ENCODE measurements at places on chromosomes 11 and 22.

DNA sequence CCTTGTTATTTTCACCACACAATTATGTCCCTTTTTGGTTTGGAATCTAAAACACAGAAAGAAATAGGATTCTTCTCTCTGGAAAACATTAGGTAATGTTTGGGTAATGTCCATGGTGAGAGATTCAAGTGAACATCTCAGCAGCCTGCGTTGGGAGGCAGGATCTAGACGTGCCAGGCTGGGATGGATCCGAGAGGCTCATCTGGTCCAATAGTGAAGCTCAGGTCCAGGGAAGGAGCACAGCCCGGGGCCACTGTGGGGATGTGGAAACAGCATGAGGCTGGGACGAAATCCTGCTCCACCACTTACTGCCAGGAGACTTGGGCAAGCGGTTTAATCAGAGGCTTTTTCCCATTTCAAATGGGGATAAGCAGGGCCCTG, 109.9 kb downstream of the CSNK2A3 start:
- DNase-seq, result no peak

- no peak for DNase-seq
Observed at GRCh38 chr11:77379253-77379652, 77.8 kb upstream of the GDPD4 start.

DNA sequence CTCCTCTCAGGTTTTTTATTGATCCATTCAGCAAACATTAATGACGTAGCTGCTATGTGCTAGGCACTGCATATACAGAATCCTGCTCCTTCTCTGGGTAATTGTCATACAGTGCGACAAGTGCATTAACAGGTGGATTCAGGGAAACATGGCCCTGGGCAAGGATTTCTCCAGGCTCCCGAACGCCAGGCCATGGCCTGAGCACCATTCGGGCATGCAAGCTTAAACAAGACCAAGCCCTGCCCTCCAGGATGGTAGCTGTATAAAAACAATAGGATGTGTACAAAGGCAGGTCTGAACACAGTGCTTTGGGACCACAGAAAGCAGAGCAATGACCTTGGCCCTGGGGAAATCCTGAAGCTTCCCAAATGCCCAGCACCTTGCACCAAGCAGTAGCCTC, 9.1 kb upstream of the SYT7 start:
- no peak for DNase-seq

- no peak for DNase-seq
Observed at GRCh38 chr11:119722281-119722794, 6.7 kb downstream of the NECTIN1 start.

- no peak for DNase-seq
Observed at GRCh38 chr11:17702876-17703275, 16.5 kb upstream of the MYOD1 start.

Data from H9 (cell line).